Stimulated activated CD4-positive, alpha-beta T cell treated with anti-CD3 and anti-CD28 coated beads, Interleukin-2, amount 100 ng/mL, for 48 hours (primary cell): ENCODE measurements at places on chromosomes 2 and 18.

DNA sequence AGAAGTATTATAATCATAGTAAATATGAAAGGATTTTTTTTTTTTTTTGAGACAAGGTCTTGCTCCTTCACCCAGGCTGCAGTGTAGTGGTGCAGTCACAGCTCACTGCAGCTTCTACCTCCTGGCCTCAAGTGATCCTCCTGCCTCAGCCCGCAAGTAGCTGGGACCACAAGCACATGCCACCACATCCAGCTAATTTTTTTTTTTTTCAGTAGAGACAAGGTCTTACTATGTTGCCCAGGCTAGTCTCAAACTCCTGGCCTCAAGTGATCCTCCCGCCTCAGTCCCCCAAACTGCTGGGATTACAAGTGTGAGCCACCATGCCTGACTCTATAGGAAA is 301.6 kb upstream of the STON1 start:
- DNase-seq, result no peak

DNA sequence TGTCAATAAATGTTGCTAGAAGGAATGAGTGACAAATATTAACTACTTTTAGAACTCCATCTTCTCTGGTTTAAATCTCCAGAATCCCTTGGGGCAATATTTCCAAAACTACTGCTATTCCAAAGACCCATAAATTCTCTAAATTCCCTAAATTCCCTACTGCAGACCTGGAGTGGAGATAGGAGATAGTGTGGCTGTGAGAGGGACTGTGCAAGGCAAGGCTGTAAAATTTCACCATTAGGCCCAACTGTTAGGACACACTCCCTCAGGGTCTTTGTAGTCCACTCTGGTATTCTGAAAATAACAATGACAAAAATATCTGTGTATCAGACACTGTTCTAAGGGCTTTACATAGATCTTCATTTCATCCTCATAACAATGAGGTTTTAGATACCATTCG is 67.9 kb downstream of the MYL12B start:
- no peak for DNase-seq

DNA sequence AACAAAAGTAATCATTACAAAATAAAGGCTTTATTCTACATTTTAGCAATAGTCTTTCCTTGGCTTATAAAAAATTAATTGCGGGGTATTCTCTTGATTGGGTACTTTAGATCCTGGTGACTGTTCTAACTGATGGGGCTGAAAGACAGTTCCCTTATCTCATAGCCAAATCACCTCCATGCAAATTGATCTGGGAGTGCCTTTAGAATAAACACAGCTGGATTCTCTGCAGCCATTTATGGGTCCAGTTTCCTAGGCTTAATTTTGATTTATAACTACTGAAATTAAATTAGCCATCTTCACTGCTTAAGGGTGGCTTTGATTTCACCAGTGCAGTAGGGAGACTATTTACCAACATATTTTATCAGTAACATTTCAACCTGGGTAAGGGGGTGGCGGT is 337.1 kb downstream of the NRXN1 start:
- DNase-seq, result no peak

DNA sequence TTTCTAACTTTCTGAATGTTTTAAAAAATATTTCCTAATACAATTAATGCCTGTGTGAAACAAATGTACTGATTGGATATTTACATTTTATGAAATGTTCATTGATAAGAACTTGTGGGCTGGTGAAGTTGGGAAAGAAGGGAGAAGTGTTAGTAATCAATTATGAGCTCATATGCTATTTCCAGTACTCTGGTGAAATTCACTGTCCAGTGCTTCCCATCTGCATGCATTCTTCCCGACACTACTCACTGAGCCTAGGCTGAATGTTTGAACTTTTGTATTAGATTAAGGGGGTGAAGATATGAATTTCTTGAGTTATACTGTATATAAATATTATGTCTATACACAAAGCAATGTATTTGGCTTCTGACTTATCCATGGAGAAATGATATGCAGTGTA is 36.0 kb downstream of the SKA1 start:
- no peak for DNase-seq

GRCh38 chr18:36354989-36355388 is 57.5 kb downstream of the FHOD3 start:
- DNase-seq, result peak; percentile 6

DNA sequence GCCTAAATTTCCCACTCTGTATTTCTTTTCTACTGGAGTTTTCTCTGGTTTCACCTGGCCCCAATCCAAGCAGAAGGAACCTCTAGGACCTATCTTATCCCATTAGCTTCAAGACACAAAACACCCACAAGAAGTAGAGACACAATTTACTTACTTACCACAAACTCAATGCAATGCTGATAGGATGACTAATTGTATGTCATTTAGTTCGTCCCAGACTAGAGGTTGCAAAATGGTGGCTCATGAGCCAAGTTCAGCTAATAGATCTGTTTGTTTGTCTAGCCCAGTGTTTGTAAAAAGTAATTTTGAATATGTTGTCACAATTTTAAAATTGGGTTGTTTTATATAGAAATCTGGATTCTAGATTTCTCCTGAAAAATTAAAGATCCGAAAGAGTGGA is 34.7 kb upstream of the ZSWIM2 start:
- DNase-seq, result no peak

- no peak for DNase-seq
These were observed 7.5 kb downstream of the TMSB10 start for GRCh38 chr2:84912984-84913383.

DNA sequence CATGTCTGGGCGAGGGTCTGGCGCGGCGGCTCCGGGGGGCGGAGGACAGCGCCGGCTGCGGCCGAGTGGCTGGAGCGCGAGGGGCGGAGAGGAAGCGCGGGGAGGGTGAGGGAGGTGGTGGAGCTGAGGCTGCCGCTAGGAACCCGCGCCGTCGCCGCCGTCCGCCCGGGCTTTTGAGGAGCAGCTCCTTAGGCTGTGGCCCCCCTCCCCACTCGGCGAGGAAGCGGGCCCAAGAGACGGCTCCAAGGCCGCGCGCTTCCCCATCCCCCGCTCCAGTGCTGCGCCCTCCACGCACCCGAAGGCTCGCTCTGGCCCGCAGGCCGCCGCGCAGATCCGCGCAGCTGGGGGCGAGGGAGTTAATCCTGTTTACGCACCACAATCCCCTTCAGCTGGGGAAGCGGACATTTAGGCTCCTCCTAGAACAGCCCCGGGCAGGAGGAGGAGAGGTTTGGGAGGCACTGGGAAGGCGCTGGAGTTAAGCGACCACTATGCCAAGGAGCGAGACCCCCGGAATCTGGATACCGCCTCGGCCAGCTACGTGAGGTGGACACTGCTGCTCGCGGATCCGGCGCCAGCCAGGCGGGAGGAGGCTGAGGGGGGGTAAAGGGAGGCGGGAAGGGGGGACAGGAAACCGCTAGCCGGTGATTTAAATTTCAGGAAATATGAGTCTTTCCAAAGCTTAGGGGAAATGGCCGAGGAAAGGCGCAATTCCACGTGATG is at the start of gene CNRIP1:
Gene CNRIP1, minus strand, starts transcription at position 552 of the 720 bp plus-strand sequence. Its CDS starts 549 bp downstream, at position 3.
- DNase-seq, result no peak

DNA sequence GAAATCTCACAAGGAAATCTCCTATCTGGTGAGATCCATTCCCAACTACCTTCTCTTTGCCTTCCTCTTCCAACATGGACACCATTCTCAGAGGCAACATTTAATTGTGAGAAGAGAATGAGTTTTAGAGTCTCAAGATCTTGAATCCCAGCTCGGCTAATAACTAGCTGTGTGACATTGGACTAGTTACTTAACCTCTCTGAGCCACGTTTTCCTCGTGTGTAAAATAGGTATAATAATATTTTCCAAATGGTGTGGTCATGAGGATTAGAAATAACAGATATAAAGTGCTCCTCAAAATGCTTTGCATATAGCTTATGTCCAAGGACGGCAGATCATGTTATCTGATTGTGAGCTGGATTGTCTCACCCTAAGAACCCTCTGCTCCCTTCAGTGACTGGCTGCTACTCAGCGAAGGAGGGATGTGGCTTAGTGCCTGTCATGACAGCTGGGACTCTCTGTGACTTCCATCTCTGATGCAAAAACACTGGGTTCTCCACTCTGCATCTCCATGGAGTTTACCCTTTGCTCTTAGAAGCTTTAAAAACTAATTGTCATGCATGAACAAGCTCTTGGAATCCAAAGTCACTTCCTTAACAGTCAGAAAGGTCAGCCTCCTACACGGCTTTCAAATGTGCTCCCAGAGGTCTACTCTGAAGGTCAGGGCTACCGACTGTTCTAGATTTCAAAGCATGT is 38.4 kb upstream of the MRPL19 start:
- no peak for DNase-seq

DNA sequence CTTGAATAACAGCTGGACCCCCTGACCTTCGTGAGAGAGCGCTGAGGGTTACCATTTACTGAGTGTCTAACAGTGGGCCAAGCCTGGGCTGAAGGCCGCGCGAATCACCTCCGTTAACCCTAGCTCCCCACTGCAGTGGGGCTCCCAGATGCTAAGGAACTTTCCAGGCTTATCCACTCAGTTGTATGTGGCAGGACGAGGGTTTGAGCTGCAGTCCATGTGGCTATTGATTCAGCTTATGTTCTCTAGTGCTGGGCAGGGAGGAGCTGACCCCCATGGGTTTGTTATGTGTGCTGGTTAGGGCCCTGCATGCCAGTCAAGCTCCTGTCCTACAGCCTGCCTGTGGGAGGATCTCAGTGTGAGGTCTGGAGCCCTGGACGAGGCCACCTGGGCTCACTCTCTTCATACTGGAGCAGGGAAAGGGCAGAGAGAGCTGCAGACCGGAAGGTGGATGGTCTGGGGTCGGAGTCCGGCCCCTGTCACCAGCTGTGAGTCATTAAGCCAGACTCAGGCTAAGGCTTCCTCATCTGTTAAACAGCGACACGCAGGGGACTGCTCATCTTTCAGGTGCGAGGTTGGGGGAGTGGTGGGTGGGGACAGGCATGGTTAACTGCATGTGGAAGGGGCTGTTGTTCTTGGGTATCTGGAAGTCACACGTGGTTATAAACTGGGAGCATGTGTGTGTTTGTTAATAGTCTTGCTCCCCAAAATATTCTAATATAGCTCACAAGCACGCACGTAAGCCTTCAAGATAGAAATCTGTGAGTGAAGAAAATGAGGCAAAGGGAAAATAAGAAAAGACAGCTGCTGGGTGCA is 6.6 kb downstream of the PSD4 start:
- DNase-seq, result no peak

DNA sequence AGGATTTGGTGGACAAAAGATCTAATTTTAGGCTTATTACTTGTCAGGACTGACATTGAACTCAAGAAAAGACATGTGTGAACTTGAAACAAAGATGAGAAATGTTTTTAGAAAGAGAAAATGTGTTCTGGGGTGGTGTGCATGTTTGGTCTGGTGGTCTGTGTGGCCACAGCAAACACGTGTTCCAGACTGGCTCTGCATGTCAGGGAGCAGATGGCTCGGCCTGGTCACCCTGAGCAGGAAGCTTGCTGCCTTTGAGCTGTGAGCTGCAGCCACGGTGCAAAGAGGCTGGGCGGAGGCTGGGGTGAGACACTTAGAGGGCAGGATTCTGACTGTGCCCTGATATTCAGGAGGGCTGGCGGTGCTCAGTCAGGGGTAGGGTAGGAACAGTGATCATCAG is 186.1 kb downstream of the CTIF start:
- DNase-seq, result no peak

GRCh38 chr2:84451579-84451978 is 7.5 kb downstream of the SUCLG1 start:
- no peak for DNase-seq

DNA sequence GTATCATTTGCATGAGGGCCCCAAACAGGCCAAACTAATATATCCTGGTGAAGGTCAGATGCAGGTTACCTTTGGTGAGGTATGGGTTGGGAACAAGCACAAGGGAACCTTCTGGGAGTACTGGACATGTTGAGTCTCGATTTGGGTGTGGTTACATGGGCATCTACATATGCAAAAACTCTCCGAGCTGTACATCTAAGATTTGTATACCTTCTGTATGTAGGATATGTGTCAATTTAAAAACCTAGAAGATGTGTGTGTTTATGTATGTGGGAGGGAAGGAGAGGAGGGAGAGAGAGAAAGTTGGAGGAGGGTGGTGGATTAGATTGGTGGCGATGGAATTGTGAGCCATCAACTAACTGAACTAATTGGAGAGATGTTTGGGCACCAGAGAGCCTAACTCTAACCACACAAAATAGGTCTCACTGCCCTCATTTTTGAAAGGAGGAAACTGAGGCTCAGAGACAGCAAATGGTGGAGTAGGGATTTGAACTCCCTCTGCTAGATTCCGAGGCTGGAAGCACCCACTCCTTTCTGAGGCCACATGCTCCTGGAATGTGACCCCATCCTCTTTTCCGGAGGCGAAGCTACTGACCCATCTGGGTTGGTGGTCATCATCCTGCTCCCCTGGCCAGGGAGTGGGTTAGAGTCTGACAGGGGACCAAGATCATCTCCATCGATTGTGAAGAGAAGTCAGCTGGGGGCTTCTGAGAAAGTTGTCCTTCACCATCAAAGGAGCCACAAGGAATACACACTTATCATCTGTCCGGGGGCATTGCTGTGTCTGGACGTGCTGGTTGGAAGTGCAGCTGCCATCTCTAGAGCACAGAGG is 107.3 kb upstream of the MYCN start:
- DNase-seq, result no peak

DNA sequence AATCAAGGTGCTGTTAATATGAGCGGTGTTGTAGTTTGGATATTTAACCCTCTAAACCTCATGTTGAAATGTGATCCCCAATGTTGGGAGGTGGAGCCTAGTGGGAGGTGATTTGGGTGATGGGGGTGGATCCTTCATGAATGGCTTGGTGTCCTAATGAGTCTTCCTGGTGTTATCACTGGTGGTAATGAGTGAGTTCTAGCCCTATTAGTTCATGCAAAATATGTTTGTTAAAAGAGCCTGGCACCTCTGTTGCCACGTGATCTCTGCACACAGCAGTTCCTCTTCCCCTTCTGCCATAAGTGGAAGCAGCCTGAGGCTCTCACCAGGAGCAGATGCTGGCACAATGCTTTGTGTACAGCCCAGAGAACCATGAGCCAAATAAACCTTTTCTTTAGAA is 158.4 kb downstream of the FMNL2 start:
- no peak for DNase-seq

DNA sequence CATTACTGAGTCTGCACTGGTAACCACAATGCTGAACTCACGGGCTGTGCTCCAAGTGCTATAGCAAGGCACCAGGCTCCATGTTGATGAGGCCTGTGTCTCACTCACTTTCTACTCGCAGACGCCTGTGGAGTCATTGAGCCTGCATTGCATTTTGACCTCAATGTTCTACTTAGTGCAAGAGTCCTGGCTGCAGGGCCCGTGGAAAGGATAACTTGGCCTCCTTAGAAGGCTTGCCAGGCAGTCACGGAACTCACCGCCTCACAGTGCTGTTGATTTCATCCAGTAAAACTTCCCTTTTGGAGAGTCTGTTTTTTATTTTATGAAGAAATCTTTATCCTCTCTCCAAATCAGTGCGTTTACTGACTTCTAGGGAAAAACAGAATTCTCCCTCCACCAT is 290.4 kb downstream of the RNF144A start:
- DNase-seq, result no peak

- DNase-seq, result no peak
These were observed 96.0 kb downstream of the PLB1 start for GRCh38 chr2:28591711-28592335.
